ENCODE measurements at places on chromosomes 12 and 14. TPM values are rescaled to one million over a fixed set of nuclear protein-coding genes. Genes with fewer than 3 reads are reported as not detected.

- DNase-seq = no peak
Measured at GRCh38 chr12:34354239-34355200, 332.2 kb downstream of the ALG10 start.

DNA sequence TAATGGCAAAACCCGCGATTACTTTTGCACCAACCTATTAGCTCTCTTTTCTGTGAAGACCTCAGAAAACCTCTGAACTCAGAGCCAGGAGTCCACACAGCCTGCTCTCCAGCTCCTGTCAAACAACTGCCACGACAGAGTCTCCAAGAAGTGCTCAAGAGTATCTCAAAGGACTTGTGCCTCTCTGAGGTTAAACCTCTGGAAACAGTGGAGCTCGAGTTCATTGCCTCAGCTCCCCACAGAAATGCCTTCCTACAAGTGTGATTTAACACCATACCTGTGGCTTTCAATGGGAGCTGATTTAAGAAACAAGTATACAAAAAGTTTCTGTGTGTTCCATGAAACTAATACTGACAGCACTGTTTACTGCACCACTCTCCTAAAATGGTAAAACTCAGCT is 20.1 kb downstream of the ACTN1 start:
- DNase-seq = no peak

RGS6 gene
- polyA plus RNA-seq = 0.21 TPM

- no peak for DNase-seq
Measured at GRCh38 chr12:70962226-70962794, 41.8 kb upstream of the PTPRR start.

DNA sequence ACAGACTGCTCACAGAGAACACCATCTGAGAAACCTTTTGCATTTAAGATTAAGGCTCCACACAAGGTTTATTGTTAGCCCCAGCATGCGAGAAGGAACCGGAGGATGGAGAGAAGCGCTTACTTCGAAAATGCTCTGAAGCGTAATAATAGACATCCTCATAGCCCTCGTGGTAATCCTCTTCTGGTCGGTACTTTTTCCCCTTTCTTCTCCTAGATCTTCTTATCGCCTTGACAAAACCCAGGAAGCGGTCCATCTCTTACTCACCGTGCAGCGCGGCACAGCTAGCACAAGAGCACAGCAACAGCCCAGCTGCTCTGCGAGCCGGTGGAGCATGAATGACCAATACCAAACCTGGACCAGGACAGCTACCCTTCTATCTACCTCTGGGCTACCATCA is 125.1 kb upstream of the GRIP1 start:
- DNase-seq = no peak

RNF212B gene
- polyA plus RNA-seq = 0.09 TPM

GRCh38 chr12:29589286-29589820 is 91.9 kb upstream of the OVCH1 start:
- DNase-seq = peak; percentile 54

KRT82 gene
- polyA plus RNA-seq = not detected

GRCh38 chr14:64764641-64765520 is 60.7 kb downstream of the PLEKHG3 start:
- DNase-seq = peak; percentile 89

DNA sequence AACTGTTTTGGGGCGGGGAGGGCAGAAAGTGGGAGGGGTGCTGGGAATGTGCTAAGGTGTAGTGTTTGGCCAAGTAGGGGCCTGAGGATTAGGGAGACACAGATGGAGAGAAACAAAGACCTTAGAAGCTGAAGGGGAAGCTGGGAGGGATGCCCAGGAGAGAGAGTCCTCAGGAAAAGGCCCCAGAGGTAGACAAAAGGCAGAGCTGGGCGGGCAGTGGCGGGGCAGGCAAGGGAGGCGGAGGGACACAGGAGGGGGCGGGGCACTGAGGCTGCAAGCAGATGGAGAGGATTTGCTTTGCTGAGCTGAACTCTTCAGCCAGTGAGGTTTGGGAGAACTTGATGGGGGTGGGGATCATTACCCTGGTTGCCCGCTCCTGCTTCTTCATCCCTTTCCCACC is 2.8 kb downstream of the PTMS start:
- DNase-seq = peak; percentile 72

OTOGL gene
- 0.09 TPM for polyA plus RNA-seq

DNA sequence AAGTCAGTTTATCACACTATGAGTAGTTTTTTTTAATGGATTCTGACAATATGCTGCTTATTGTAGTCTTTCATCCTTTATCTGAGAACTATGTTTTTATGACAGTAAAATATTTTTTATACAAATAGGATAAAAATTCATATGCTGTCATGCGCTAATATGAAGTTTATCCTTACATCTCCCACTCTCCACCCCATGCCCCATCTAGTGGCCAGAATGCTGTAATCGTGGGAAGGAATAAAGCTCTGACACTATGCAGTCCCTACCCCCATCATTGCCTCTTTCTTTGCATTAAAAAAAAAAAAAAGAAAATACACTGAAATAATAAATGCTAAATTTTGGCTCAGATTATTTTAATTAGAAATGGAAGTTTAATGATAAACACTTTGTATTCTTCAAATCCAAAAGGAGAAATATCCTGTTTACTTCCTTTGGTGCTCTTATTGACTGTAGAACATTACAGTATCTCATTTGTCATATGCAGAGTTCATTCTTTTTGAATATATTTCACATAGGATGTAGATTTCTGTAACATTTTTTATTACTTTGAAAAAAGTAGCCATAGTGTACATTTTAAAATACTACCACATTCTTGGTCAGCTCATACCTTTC is 145.9 kb upstream of the SLCO1C1 start:
- peak; percentile 76 for DNase-seq

MUCL1 gene
- 2.4 TPM for polyA plus RNA-seq

GRCh38 chr12:42892702-42893551 is 303.4 kb upstream of the PRICKLE1 start:
- no peak for DNase-seq

DNA sequence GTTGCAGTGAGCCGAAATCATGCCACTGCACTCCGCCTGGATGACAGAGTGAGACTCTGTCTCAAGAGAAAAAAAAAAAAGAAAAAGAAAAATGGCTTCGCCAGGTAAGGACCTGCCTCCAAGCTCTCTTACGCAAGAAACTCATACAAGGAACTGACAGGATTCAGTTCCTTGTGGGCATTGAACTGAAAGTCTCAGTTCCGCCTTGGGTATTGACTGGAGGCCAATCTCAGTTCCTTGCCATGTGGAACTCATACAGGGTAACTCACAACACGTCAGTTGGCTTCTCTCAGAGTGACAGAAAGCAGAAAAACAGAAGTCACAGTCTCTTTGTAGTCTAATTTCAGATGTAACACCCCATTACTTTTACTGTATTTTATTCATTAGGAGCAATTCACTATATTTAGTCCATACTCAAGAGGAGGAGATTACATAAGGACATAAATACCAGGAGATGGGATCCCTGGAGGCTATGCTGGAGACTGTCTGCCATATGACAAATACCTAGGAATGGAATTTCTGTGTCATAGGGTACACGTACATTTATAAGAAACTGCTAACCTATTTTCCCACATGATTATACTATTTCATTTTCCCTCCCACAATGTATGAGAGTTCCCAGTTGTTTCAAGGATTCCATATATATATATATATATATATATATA is 11.4 kb upstream of the NOPCHAP1 start:
- no peak for DNase-seq

PTGDR gene
- polyA plus RNA-seq = 0.53 TPM

KIF5A gene
- polyA plus RNA-seq = 0.06 TPM

- no peak for DNase-seq
Measured at GRCh38 chr12:86697916-86698640, 441.9 kb upstream of the MGAT4C start.

CTDSP2 gene
- 104 TPM for polyA plus RNA-seq

SYCP3 gene
- 0.89 TPM for polyA plus RNA-seq

DNA sequence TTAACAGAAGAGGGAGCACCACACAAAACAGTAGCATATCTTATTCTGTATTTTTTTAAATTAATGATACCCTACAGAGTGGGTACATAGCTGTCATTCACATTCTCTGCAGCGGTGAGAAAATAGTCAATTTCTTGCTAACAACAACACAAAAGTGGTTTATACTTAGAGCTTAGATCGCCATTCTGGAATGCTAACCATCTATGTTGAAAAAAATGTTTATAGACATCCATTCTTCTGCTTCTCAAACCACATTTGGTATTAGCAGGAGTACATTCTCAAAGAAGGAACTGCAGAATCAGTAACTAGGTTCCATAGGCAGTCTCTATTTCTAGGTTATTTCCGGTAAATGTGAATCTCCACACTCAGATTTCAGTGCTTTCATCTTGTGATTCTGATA is 185.9 kb downstream of the PPFIA2 start:
- no peak for DNase-seq

FOXG1 gene
- polyA plus RNA-seq = not detected

DNA sequence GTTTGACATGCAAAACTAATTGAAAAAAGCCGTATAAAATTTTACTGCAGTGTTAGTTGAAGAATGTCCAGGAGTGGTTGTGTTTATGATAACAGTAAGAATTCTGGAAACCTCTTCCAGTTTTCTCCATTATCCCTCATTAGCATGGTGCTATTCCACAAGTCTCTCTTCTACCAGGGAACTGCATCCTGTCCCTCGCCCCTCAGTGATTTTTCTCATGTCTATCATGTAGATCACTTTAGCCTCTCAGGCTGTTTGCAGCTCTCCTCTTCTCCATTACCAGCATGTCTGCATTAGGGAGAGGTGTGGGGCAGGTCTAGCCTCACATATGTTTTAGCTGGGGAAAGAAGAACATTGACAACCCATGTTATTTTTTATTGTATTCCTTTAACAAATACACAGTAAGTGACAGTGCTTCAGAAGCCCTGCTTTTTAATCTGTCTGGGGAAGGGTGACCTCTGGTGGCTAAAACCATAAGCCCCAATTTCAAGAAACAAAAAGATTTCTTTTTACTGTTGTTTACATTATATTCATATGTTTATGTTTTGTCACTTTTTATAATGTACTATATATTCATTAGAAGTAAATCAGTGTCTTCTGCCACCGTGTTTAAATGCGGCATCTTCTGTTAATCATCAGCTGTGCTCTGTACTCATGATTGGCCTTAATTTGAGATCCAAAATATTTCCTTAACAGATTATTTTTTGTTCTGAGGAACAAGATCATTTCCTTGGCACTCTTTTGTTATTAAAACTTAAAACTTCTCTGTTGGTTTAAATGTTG is 70.7 kb downstream of the RASSF8 start:
- peak; percentile 82 for DNase-seq

DNA sequence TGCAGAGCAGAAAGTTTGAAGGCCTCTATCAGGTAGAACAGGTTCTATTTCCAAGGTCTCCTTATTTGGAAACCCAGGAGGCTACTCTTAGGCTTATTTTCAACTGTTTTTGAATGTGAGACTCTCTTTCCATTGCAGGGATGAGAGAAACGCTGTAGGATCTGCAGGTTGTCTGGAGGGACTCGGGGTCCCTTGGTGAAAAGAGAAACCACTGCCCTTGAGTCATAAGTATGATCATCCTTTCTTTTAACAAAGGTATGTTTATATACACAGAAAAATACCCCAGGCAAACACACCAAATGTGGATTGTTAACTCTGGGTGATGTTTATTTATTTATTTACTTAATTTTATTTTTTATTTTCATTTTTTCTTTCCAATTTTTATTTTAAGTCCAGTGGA is 57.8 kb upstream of the MAX start:
- no peak for DNase-seq

FGF6 gene
- polyA plus RNA-seq = not detected

Data from lung (tissue), 17 donors.